Activated CD4-positive, alpha-beta T cell treated with anti-CD3 and anti-CD28 coated beads, Interleukin-2, amount 50 U/mL, for 16 hours (primary cell): ENCODE measurements at places on chromosomes 11 and 22.

DNA sequence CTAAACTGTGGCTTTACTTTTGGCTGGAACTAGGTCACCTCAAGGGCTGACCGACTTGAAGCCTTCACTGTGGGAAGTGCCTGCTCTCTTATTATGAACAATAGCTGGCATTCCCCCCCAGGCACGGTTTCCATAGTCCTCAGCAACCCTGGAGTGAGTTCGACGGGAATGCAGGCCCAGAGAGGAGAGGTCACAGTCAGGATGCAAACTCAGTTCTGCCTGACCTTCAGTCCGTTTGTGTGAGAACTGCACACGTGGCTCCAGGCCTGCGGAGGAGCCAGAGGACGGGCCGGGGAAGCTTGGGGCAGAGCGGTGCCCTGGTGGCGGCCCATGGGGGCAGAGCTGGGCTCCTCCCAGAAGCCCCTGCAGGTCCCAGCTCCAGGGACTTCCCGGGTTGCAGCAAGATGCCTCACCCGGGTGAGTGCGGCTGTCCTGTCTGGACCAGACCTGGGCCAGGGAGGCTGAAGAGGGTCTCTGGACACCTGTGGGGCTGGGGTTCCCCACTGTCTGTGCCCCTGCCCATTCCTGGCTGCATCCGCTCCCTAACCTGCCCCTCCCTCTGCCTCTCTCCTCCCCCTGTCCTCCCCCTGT is 17.2 kb downstream of the SLC25A18 start:
- no peak for DNase-seq

GRCh38 chr22:35051791-35052190 is 14.2 kb upstream of the ISX start:
- peak; percentile 62 for DNase-seq

- DNase-seq = peak; percentile 10
Measured at GRCh38 chr22:31695423-31695822, 33.4 kb upstream of the PISD start.

DNA sequence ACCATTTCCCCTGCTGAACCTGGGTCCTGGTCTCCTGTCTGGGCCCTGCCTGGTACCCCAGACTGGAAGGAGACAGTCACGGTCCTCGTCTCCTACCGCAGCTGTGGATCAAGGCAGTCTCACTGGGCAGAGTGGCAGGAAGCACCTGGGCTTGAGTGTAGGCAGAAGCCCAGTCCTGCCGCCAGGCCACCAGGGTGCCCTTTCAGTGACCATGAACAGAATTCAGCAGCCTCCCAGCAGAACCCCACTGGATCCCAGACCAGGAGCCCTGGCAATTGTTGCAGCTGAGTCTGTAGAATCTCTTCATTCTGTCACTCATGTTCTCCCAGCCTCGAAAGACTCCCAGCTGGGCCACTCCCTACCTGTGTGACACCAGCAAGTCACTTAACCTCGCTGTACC is 25.5 kb upstream of the CREB3L1 start:
- DNase-seq = no peak

DNA sequence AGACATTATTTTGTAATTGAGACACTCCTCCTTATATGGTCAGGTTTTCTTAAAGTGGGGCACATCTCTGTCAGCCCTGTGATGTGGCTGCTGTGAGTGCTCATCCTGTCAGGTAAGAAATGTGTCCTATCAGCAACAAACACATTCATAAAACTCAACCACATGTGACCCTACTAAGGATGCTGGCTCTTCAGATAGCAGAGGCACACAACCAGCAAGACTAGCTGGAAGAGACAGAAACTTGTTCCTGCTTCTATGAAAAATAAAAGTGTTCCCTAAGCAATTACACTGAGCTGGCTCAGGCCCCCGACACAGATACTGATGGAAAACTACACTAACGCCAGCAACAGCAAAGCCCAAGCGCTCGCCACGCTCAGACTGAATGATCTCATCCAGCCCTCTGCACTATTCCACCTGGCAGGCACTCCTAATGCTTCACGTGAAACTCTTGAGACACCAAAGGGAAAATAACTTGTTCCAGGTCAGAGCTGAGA is 49.8 kb upstream of the CYP2D6 start:
- peak; percentile 77 for DNase-seq

GRCh38 chr22:29701155-29701999 is 18.4 kb upstream of the CABP7 start:
- DNase-seq = peak; percentile 14

GRCh38 chr11:70352601-70353000 is 45.7 kb upstream of the CTTN start:
- no peak for DNase-seq

GRCh38 chr11:111355956-111356659 is 23.0 kb downstream of the POU2AF1 start:
- DNase-seq = no peak

DNA sequence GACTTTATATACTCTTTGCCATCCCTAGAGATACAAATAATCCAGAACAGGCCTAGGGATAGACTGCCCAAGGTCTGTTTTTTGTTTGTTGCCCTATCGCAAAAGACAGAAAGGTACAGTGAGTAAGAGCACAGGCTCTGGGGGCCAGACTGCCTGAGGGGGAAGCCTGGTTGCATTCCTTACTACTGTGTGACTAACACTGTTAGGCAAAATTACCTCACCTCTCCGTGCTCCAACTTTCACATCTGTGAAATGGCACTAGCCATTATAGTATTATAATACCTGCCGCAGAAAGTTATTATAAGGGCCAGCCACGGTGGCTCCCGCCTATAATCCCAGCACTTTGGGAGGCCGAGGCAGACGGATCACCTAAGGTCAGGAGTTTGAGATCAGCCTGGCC is 14.5 kb downstream of the SLC35F2 start:
- DNase-seq = no peak

GRCh38 chr11:131378931-131379330 is 8.5 kb downstream of the NTM start:
- DNase-seq = no peak
